ENCODE measurements at places on chromosomes 13 and 19.
A peak's percentile ranks its signal among the peaks of the same experiment; 100 is the strongest.

DNA sequence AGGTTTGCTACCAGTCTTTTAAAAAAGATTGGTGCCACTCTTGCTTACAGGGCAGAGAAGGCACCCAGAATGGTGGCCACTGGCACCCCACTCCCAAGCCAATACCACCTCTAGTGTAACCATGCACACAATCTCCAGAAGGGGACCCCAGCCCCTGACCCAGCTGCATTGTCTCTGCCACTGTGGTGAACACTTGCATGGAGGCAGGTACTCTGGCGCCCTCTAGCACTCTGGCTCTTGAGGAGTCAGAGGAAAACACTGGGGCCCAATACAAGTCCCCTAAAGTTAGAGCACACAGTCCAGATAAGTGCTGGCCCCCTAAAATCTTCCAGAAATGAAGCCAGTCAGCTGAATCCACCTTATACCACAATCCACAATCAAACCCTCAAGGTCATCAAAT lies 6.0 kb downstream of the ERVV-1 start:
- DNase-seq, result peak; percentile 4

DNA sequence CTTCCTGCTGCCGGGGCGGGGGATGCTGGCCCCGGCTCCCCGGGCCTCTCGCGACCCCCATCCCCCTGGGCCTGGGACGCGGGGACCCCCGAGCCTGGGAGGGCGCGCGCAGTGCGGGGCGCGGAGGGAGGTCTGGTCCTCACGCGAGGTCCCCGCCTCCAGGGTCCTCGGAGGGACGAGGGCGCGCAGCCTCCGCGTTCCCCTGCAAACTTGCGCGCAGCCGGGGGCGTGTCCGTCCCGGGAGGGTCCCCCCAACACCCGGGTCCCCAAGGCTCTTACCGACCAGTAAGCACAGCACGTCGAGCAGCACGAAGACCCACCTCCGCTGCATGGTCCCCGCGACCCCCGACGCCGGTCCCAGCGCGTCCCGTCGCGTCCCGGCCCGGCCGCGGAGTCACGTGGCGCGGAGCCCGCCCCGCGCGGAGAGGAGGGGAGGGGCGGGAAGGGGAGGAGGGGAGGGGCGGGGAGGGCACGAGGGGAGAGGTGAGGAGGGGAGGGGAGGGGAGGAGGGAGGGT lies at the start of gene PLPP2:
Gene PLPP2 (minus strand): TSS at position 398 of the 516 bp plus-strand sequence. CDS start 67 bp downstream, at position 331.
- DNase-seq, result peak; percentile 19

DNA sequence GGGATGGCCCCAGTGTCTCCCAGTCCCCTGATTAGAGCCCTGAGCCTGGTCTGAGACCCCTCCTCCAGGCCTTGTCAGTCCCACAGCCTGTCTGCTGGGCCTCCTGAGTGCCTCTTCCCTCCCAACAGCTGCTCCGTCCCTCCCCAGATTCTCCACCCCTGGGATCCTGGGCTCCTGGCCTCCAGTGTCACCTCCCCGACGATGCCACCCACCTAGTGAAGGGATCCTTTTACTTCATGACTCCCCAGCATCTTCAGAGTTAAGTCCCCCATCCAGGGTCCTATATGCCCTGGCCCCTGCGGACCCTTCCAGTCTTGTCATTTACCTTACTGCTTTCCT lies 4.4 kb upstream of the PRX start:
- DNase-seq, result no peak

DNA sequence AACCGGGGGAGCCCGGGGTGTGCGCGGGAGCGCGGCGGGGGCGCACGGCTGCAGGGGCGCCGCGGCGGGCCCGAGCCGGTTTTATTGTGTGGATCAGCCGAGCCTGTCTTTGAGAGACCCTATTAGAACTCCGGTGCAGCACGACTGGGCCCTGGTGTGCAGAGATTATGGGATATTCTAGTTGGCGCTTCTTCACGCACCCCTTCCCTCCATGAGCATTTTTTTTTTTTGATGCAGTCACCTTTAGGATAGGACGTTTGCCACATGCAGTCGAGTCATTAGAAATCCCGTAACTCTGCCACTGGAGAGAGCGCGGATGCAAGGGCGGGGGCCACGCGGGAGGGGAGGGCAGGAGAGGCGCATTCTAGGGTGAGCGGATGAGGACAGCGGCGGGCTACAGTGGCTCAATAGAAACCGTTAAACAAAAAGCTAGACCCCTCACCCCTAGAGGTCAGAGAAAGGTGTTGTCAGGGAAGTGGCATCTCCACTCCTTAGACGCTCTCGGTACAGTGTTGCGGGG lies 3.7 kb downstream of the FGF9 start:
- DNase-seq, result no peak

GRCh38 chr19:47609906-47610894 lies 1.3 kb downstream of the BICRA start:
- DNase-seq, result peak; percentile 57

- DNase-seq, result no peak
Measured at GRCh38 chr13:29902632-29903305, 52.4 kb upstream of the UBL3 start.

All from stimulated activated CD4-positive, alpha-beta T cell treated with anti-CD3 and anti-CD28 coated beads, Interleukin-2, amount 100 ng/mL, for 24 hours (primary cell).